Brain pericyte (primary cell): ENCODE measurements at places on chromosomes 6 and 20.

DNA sequence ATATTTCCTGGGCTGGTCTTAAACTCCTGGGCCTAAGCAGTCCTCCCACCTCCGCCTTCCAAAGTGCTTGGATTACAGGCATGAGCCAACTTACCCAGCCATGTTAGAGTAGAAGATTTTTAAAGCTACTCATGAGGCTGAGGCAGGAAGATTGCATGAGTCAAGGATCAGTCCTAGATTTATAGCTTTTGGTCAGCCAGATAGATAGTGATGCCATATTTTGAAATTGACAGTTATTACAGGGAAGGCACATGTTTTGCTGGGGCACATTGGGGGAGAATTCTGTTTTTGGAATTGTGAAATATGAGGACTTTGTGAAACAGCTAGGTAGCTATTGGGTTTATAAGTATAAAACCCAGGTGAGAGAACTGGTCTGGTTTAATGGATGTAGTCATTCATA is 40.9 kb downstream of the DOP1A start:
- no peak for DNase-seq

DNA sequence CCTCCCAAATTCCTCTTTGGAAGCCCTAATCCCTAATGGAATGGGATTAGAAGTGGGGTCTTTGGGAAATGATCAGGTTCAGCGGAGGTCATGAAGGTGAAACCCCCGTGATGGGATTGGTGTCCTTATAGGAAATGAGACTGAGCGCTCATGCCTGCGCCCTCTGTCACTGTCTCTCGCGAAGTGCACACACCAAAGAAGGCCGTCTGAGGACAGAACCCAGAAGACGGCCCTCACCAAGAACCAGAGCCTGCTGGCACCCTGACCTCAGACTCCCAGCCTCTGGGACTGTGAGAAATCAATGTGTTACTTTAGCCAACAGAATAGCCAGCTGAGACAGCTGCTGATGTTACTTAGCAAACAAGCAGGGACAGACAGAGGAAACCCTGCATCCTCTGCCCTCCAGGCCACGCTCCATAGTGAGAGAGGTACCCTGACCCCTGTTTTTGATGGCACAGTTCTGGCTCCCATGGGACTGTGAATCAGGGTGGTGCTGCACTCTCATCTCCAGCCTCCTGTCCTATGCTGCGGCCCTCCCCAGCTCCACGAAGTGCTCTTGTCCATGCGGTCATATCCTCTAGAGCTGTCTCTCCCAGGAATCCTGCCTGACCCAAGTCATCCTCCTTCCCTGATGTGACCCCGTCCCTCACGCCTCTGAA is 369.3 kb downstream of the ZFAND3 start:
- DNase-seq: no peak

- DNase-seq: no peak
Measured at GRCh38 chr6:144153260-144153659, 2.9 kb downstream of the STX11 start.

GRCh38 chr20:21278829-21279228 is 24.3 kb upstream of the XRN2 start:
- DNase-seq: no peak

DNA sequence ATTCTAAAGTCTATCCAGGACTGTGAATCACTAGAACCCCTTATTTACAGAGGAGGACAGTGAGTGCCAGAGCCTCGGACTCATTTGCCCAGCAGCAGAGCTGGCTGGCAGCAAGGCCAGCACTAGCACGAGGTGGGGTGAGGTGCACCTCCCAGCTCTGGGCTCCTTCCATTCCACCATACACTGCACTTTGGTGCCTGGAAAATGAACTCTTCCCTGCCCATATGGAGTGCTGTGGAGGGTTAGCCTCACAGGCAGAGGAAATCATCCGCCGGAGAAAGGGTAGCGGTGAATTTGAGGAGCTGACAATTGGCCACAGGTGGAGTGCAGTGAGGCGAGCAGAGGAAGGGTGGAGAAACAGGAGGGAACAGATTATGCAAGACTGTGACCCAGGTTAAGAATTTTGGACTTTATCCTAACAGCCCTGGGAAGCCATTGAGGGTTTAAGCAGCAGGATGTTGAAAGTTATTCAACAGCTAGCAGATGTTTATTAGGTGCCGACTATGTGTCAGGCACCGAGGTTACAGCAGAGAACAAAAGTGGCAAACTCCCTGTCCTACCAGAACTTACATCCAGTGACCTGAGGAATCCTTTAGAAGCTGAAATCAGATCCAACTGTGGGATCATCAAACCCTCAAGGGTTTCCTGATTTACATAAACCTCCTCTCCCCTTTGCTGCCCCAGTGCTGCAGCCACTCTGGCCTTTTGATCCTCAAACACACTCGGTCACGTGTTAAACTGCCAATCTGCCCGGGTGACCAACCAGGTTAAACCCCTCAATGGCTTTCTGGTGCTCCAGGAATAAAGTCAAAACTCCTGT is 6.2 kb downstream of the TRIM26 start:
- DNase-seq: no peak

DNA sequence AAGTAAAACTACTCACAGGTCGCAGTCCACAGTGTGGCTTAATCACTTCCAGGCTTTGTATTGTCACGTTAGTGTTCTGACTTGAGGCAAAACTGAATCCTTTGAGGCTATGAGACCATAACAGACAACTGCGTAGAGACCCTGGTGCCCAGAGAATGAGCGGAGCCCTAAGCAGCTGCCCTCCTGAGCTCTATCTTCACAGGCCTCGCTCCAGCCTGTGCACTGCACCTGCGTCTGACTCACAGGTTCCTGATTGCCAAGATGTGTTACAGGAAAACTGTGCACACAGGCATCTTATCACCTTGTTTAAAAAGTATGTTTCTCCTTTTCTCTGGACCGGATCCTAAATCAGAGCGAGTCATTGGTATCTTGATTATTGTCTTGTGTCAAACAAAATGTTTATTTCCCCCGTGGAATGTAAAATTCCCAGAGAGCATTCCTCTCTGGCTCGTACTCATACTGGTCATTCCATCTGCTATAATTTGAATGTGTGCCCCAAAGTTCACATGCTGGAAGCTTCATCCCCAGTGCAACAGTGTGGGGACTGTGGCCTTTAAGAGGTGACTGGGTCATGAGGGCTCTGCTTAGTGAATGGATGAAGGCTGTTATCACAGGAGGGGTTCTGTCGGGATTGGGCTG is 25.7 kb downstream of the PRR18 start:
- no peak for DNase-seq

DNA sequence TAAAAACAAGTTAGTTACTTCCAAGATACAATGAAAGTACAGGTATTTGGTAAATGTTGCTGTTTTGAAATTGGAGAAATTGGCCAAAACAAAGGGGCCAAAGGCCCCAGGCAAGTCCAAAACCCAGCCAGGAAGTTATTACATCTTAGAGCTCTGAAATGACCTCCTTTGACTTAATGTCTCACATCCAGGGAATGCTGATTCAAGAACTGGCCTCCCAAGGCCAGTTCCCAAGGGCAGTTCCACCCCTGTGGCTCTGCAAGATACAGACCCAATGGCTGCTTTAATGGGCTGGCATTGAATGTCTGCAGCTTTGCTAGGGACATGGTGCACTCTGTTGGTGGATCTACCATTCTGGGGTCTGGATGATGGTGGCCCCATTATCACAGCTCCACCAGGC is 217.3 kb upstream of the FKBP1C start:
- no peak for DNase-seq

GRCh38 chr6:9360881-9361280 is 925.5 kb upstream of the SLC35B3 start:
- no peak for DNase-seq

DNA sequence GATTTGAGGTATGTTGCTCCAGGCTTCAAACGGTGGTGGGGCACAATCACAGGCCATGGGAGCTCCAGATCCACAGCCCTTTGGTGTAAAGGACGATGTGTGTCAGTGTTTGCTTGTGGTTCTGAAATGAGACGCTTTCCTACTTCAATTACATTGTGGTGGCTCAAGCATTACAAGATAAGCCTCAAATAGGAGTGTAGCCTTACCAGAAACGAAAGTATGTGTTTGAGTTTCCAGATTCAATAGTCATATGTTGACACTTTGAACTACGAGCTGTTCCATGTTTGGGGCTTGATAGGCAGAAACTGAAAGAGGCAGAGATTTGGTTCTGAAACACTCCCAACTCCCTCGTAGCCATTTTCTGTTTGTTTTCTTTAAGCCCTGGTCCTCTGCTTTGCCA is 187.1 kb downstream of the MYLK4 start:
- no peak for DNase-seq

DNA sequence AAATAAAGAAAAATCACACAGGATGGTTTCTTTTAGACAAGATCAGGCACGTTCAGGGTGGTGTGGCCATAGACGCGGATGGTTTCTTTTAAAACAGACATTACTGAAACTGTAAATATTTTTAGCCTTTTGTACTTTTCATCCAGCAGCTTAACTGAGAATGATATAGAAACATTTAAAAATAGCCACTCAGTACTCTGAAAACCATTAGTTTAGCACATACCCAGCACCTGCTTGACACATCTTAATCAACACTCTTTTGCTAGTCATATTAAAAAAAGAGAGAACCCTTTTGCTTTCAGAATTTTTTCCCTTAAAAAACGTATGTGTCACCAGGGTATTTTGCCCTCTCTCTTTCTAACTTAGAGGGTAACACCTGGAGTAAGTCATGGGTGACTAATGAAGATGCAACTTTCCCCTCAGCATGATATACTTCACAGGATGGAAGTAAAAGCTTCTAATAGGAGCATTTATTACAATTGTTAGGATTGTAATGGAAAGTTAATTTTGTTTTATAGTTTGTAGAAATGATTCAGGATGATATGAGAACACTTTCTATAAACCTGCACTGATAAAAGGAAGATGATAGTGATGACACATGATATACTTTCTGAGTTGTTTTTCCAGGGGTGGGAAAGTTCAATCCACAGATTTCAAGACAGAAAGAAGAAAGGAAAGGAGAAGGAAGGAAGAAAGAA is 45.2 kb downstream of the BACH2 start:
- DNase-seq: no peak

- DNase-seq: no peak
Measured at GRCh38 chr6:113457198-113457597, 399.9 kb upstream of the MARCKS start.

DNA sequence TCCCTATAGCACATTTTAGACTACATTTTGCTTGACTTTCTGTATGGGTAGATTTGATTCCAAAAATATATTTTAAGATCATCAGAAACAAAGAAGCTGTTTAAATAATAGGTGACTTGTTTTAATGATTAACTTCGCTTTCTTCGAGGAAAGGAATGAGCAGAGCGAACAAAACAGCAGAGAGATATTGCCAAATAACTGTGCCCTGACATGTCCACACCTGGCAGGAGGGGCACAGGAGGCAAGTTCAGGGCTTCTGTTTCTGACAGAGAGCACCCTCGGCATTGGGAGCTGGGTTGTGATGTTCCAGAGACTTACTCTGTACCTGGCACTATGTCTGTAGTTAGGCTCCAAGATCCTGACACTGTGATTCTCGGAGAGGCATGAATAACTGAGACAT is 155.7 kb upstream of the SASH1 start:
- no peak for DNase-seq

DNA sequence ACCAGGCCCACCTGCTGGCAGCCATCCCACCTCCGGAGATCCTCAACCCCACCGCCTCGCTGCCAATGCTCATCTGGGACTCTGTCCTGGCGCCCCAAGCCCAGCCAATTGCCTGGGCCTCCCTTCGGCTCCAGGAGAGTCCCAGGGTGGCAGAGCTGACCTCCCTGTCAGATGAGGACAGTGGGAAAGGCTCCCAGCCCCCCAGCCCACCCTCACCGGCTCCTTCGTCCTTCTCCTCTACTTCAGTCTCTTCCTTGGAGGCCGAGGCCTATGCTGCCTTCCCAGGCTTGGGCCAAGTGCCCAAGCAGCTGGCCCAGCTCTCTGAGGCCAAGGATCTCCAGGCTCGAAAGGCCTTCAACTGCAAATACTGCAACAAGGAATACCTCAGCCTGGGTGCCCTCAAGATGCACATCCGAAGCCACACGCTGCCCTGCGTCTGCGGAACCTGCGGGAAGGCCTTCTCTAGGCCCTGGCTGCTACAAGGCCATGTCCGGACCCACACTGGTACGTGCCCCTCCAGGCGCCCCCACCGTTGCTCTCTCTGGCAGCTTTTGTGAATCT is 1.1 kb downstream of the SNAI1 start:
- no peak for DNase-seq

GRCh38 chr20:63701051-63701328 is 4.5 kb downstream of the TNFRSF6B start:
- DNase-seq: no peak

- DNase-seq: no peak
Measured at GRCh38 chr6:53723331-53723730, 57.8 kb upstream of the KLHL31 start.

DNA sequence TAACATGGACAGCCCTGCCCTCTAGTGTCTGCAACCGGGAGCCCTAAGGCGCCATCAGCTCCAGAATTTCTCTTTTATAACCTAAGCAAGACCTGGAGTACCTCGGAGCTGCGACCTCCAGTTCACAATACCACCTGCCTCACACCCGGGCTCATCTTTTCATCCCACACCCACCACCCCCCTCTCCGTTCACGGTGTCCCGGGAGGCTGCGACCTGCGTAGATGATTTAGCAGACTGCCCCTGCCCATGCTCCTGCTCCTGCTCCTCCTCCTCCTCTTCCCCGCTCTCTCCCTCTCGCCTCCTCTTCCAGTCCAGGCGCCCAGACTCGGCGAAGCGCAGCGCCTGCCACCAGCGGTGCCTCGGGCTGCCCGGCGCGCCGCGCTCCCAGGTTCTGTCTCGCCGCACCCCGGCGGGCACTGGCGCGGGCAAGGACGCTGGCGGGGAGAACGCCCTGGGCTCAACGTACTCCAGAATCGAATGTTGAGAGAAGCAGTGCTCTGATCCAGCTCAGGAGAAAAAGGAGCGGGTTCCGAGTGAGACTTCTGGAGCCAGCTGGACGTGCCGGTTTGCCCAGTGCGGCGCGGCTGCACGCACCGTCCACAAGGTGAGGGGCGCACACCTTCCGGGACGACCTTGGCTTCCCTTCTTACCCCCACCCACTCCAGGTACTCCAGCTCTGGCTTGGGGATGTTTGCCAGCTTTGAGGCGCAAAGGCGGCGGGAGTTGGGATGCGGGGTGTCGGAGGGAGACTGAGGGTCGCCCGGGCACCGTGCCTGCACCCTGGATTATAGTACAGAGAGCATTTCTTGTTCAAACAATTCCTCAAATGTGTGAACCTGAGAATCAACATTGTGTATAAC is at the start of gene HTR1E:
TSS of gene HTR1E (plus strand) at position 310 of the 861 bp plus-strand sequence. CDS start 77,807 bp downstream, outside the sequence.
- DNase-seq: no peak

GRCh38 chr6:143399176-143399575 is 51.3 kb downstream of the ADAT2 start:
- no peak for DNase-seq

- no peak for DNase-seq
Measured at GRCh38 chr20:49595811-49596561, 28.0 kb upstream of the PTGIS start.

DNA sequence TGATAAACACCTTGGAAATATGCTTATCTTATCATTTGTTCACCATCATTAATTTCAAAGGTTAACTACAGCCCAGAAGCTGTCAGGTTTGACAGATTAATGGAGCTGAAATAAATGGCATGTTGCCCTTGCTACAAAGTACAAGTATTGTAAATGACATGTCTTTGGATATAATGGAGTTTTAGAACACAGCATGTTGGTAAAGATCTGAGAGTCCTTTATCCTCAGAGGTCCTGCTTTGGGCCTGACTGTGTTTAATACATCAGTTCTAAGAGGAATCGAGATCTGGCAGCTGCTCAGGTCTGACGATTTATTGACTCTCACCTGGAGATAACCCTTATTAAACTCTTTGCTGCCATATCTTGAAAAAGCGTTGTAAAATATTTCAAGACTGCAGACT is 222.7 kb upstream of the OPRM1 start:
- DNase-seq: no peak

- peak; percentile 16 for DNase-seq
Measured at GRCh38 chr6:68778356-68779020, 143.4 kb downstream of the ADGRB3 start.
